ENCODE measurements at places on chromosomes 1 and 21.

GRCh38 chr1:5513846-5514526 lies 478.2 kb downstream of the NPHP4 start:
- no peak for DNase-seq
- no peaks in the 10 kb centered on the region for H3K36me3 ChIP-seq
- no peaks in the 10 kb centered on the region for H3K27me3 ChIP-seq
- no peak overlapping the region for H3K4me3 ChIP-seq
- peaks cover 19% of the 10 kb centered on the region for H3K4me1 ChIP-seq

DNA sequence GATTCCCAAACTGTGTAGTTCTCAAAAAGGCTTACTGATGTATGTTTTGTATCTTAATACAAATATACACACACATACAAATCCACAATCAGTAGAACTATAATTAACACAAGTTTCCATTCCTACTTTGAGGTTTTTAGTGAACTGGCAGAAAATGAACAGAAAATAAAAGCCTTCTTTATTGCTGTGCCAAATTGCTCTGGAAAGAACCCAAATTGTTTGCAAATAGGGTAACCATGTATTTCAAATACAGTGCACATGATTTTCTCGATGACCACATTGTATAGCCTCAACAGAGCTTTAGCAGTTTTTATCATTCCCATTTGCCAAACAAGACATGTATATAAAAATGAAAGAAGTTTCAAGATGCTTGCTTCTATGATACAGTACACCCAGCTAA lies 173.3 kb downstream of the COL24A1 start:
- H3K4me3 ChIP-seq: no peak overlapping the region
- no peaks in the 10 kb centered on the region for H3K36me3 ChIP-seq
- no peak for DNase-seq
- H3K4me1 ChIP-seq: no peaks in the 10 kb centered on the region

GRCh38 chr1:22206551-22207125 lies 63.7 kb upstream of the WNT4 start:
- H3K27me3 ChIP-seq: no peaks in the 10 kb centered on the region
- H3K36me3 ChIP-seq: no peaks in the 10 kb centered on the region
- no peak for DNase-seq
- H3K4me3 ChIP-seq: no peak overlapping the region

GRCh38 chr1:204584699-204585372 lies 68.6 kb downstream of the MDM4 start:
- no peaks in the 10 kb centered on the region for H3K36me3 ChIP-seq
- no peak for DNase-seq
- no peaks in the 10 kb centered on the region for H3K4me1 ChIP-seq
- no peak overlapping the region for H3K4me3 ChIP-seq
- no peaks in the 10 kb centered on the region for H3K27me3 ChIP-seq
- H3K27ac ChIP-seq: no peak overlapping the region

GRCh38 chr1:221832617-221833016 lies 90.7 kb upstream of the DUSP10 start:
- H3K27ac ChIP-seq: no peak overlapping the region
- H3K27me3 ChIP-seq: no peaks in the 10 kb centered on the region
- no peak overlapping the region for H3K4me3 ChIP-seq
- no peaks in the 10 kb centered on the region for H3K4me1 ChIP-seq
- H3K36me3 ChIP-seq: no peaks in the 10 kb centered on the region

- no peaks in the 10 kb centered on the region for H3K36me3 ChIP-seq
- H3K4me1 ChIP-seq: no peaks in the 10 kb centered on the region
- no peak overlapping the region for H3K27ac ChIP-seq
- DNase-seq: no peak
Observed at GRCh38 chr1:47782414-47783166, 214.6 kb downstream of the TRABD2B start.
